ENCODE measurements at places on chromosomes 6 and 20.

DNA sequence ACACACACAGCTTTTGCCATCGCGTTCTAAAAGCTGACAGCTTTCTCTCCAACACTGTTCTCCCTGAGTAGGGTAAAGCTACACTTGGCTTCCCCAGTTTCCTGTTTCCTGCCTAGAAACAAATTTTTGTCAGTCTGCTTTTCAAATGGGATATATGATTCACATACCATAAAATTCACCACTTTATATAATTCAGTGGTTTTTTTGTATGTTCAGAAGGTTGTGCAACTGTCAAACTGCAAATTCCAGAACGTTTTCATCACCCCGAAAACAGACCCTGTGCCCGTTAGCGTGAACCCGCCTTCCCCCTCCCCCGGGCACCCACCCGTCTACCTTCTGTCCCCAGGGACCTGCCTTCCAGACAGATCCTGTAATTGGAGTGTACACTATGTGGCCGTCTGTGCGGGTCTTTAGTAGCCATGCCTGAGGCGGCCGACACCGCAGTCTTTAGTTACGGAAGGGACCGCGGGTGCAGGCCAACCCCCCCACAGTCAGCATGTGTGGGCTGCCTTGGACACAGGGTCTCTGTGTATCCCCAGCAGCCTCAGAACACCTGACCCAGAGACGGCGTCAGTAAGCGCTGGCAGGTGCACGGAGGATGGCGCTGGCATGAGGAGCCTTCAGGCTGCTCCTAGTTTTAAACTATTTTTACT is 16.6 kb downstream of the HRH3 start:
- no peak for DNase-seq

DNA sequence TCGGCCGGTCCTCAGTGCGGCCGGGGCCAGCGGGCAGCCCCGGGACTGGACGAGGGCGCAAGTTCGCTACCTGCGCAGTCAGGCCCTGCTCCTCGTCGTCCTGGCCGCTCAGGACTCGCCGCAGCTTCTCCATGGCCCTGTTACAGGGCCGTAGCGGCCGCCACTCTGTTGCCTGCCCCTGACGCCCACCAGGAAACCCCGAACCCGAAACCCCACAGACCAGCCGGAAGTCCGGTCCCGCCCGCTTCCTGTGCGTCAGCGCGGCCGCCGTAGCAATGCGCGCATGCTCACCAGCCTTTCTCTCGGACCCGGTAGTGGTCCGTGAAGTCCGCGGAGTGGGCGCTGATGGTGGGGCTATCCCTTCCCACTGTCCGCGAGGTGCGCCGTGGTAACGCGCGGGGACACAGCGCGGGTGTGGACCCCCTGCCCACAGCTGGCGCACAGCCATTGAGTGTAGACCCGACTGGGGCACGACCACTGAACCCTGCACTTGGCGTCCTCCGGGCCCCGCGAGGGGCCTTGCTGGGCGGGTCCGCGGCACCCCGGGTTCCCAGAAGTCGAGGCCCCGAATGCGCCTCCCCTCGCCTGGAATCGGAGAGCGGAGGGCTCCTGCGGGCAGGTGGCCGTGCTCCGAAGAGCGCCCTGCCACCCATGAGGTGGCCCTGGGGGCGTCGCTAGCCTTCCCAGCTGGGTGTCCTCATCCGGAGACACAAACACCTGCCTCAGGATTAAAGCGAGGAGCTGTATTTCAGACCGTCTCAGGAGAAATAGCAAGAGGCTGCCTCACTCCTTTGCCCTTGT is at the start of gene SFT2D1:
TSS of gene SFT2D1 (minus strand) at position 197 of the 801 bp plus-strand sequence. CDS start at position 133, 64 bp downstream.
- DNase-seq: peak; percentile 63

DNA sequence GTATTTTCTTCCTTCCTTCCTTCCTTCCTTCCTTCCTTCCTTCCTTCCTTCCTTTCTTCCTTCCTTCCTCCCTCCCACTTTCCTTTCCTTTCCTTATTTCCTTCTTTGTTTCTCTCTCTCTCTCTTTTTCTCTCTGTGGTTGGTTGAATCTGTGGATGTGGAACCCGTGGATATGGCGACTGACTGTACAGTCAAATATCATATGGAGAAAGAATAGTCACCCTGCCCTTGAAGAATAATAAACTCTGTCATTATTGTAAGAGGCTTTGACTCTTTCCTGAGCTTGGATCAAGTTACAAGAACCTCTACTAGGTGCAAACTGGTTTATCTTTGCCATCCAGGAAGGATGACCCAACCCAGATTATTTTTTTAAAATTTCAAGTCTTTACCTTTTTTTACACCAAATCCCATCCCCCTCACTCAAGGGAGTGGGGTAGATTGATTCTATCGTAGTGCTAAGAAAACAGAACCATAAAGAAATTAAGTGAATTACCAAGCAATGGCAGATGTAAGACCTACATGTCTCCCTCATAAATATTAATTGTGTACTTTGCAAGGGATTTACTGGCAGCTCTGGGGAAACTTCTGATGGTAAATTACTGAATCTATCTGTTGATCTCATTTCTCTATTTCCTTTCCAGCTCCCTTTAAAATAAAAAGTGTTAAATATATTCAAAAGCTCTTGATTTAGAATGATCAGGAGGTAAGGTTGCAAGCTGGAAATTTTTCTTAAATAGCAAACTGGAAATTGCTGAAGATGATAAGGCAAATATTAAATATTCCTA is 667.5 kb downstream of the UTRN start:
- DNase-seq: no peak

DNA sequence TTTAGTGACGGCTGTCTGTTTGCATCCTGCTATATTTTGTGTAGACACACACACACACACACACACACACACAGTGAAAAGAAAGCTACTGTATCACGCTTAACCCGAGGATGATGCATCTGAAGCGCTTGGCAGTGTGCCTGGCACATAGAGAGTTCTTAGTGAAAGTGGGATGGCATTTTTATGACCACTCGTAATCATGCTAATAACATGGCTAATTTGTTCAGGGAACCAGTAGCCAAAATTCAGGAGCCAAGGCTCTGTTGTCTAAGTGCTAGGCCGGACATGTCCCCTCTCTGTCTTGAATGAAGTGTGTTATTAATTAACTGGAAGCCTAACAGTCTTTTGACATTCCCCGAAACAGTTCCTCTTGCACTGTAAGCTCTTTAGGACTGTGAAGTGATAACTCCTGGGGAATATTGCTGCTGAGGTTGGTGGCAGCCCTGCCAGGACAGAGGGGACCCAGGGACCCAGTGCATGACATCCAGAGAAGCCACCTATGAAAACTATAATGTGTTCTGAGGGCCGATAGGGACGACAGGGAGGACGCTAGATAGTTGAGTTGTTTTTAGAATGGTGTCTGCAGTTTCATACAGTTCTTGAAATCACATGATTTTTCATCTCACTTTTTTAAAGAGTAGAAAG is 45.0 kb upstream of the IRF4 start:
- DNase-seq: no peak

DNA sequence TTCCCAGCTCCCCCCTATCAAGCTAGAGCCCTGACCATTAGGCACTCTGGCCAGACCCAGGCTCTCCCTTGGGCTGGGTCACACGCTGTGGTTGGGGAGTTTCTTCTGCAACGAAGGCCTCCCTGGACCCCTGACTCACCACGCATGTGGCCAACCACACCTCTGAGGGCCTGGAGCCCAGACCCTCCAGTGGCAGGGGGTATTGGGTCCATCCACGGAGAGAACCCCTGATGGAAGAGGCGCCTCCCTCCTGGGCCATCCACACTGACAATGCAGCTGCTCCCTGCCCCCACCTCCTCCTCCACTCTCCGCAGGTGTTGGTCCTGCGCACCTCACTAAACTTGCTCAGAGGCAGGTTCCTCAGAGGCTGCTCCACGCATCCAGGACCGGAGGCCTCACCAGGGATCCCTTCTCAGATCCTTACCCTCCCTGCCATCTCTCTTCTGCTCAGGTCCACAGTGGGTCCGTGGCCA is 125.4 kb downstream of the RNASET2 start:
- DNase-seq: no peak

- DNase-seq: no peak
These were observed 108.1 kb upstream of the DUSP22 start for GRCh38 chr6:184161-184700.

- no peak for DNase-seq
These were observed 123.2 kb downstream of the TINAG start for GRCh38 chr6:54431466-54431865.

GRCh38 chr6:169775321-169775720 is 23.9 kb downstream of the ERMARD start:
- no peak for DNase-seq

GRCh38 chr6:11903645-11904044 is 108.5 kb upstream of the HIVEP1 start:
- no peak for DNase-seq

GRCh38 chr6:9504191-9504590 is 910.7 kb downstream of the TFAP2A start:
- DNase-seq: peak; percentile 78

DNA sequence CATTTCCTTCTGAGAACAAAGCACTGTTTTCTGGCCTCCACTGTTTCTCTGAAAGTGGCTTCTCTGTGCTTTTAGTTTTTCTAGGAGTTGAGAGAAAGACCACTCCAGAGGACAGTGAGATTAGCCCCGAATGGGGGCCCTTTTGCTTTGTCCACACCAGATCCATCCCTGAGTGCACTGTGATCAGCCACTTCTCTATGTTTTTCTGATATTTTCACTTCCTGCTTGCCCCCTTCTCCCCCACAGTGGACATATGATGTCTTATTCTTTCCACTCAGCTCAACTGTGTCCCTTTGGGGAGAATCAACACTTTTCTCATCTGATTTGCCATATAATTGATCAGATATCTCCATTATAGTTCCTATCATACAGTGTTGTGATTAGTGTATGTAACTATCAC is 35.6 kb upstream of the HIVEP1 start:
- no peak for DNase-seq

- DNase-seq: no peak
These were observed 13.0 kb downstream of the ZC3H12D start for GRCh38 chr6:149471801-149472200.

- no peak for DNase-seq
These were observed 134.7 kb downstream of the BTBD9 start for GRCh38 chr6:38504996-38505395.

- no peak for DNase-seq
These were observed 96.8 kb downstream of the PSMG4 start for GRCh38 chr6:3355358-3356055.

DNA sequence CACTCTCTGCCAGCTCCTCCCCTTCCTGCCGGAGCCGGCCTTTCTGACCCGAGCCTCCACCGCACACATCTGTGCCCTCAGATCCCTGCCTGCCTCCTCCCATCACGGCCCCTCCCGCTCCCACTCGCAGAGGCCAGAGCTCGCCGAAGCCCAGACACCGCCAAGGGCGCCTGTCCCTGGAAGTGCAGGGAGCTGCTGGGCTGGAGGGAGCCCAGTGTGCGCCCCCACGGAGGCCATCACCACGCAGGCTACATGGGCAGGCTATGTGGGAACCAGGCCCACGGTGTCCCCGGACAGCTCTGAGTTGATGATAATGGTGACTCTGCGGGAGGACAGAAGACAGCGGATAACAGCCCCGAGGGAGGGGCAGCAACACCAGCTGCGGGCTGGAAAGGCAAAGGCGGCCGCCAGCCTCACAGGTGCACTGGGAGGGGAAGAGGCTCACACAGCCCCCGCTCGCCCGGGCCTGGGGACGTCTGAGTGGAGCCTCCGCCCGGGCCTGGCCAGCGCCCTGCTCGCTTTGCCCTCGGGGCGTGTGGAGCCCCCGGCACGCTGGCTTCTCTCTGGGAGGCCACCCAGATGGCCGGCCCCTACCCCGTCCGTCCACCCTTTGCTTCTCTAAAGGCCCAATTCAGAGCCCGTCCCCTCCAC is 154.9 kb downstream of the DLL1 start:
- no peak for DNase-seq

Data from NCI-H1930 (cell line).